ENCODE measurements at places on chromosomes 3 and 15.

GRCh38 chr3:39052583-39052982, 767 bp downstream of the WDR48 start:
- DNase-seq = no peak

- no peak for DNase-seq
Observed at GRCh38 chr15:66039117-66039871, 170.0 kb downstream of the RAB11A start.

- DNase-seq = no peak
Observed at GRCh38 chr3:90011131-90011530, 903.7 kb downstream of the EPHA3 start.

DNA sequence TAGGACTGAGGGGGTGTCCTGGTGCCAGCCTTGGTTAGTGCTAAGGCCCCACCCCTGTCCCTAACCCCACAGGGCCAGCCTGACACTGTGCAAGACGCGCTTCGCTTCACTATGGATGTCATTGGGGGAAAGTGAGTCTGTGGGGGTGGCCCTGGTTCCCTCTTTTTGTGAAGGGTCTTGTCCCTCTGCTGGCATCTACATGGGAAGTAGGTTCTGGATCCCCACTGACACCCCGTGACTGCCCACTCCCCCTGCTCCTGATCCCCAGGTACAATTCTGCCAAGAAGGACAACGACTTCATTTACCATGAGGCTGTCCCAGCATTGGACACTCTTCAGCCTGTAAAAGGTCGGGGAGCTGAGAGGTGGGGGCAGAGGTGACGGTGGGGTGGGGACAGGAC, 26.4 kb downstream of the PTPN23 start:
- DNase-seq = no peak
